Astrocyte (in vitro differentiated cells and primary cell): ENCODE measurements at places on chromosomes 2 and 18. TPM values are rescaled to one million over a fixed set of nuclear protein-coding genes. Genes with fewer than 3 reads are reported as not detected.
A peak's percentile ranks its signal among the peaks of the same experiment; 100 is the strongest.

The EHD3 gene
- total RNA-seq: 20.9 and 25.0 TPM in 2 replicates

GRCh38 chr2:8322634-8323033 lies 359.2 kb upstream of the ID2 start:
- H3K27me3 ChIP-seq: peaks cover 13% of the 10 kb centered on the region
- H3K4me1 ChIP-seq: no peaks in the 10 kb centered on the region
- no peaks in the 10 kb centered on the region for H3K36me3 ChIP-seq
- no peak for DNase-seq

DNA sequence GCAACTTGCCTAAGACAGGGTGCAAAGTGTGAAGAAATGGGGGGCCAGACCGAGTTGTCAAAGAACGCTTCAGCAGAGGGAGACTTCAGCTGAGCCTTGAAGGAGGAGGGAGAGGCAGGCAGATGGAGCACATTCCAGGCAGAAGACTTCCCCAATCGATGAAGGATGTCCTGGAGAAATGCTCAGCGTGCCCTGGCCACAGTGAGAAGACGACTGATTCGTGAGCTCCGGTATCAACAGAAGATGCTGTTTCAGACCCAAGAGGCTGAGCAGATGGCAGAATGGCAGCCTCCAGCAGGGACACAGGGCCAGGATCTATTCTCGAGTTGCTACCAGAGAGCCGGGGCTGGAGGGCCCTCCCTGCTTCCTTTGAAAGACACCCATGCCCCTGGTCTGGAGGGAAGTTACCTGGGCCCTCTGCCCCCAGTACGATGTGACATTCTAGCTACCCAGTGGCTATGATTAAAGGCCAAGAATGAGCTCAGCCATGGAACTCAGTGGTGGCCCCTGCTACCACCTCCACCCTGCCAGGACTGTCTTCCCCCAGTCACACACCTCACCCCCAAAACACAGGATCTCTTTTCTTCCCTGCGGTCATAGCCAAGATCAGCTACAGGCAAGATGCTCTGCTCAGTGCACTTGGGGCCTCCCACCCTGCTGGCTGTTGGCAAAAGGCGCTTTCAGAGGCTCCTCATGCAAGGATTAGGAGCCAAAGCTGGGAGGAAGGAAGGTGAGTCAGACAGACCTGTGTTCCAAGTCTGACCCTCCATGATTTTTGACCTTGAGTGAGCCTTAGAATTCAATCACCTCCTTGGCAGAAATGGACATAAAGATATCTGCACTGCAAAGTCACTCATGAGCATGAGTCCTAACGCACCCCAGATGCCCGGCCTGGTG lies 84.3 kb downstream of the TFCP2L1 start:
- DNase-seq: no peak
- peaks cover 10% of the 10 kb centered on the region for H3K4me1 ChIP-seq
- no peak overlapping the region for H3K27ac ChIP-seq
- H3K36me3 ChIP-seq: no peaks in the 10 kb centered on the region
- H3K27me3 ChIP-seq: no peaks in the 10 kb centered on the region
- no peak overlapping the region for H3K4me3 ChIP-seq

GRCh38 chr2:69917852-69918251 lies 2.9 kb downstream of the MXD1 start:
- DNase-seq: peak; percentile 86
- H3K36me3 ChIP-seq: no peaks in the 10 kb centered on the region
- H3K4me3 ChIP-seq: no peak overlapping the region
- no peaks in the 10 kb centered on the region for H3K27me3 ChIP-seq
- H3K4me1 ChIP-seq: peaks cover 19% of the 10 kb centered on the region

- H3K27me3 ChIP-seq: no peaks in the 10 kb centered on the region
- no peaks in the 10 kb centered on the region for H3K36me3 ChIP-seq
- DNase-seq: peak; percentile 54
- H3K4me3 ChIP-seq: no peak overlapping the region
- peak overlapping the region; percentile 77 for H3K27ac ChIP-seq
These were observed 26.1 kb upstream of the SLC38A11 start for GRCh38 chr2:164981217-164981990.

DNA sequence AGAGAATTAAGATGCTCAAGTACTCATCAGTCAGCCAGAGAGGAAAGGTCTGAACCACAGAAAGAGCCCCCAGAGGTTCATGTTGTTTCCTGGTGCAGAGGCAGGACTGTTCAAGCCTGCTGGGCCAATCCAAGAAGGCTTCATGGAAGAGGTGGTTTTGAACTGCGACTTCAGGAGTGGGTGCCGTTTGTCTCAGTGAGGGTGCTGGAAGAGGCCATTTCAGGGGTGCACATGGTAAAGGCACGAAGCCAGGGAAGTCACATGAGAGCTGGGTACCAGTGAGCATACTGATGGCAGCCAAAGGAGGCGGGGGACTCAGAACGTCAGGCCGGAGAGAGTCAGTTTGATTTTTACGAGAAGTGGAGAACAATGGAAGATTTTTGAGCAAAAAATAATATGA lies 55.5 kb downstream of the EMILIN2 start:
- H3K27me3 ChIP-seq: no peaks in the 10 kb centered on the region
- no peak overlapping the region for H3K27ac ChIP-seq
- H3K36me3 ChIP-seq: no peaks in the 10 kb centered on the region
- no peak for DNase-seq

The CNDP1 gene
- 0.31 TPM in 1 of 2 replicates, not detected in the other for total RNA-seq

GRCh38 chr2:227642656-227643055 lies 23.9 kb upstream of the SCYGR5 start:
- no peaks in the 10 kb centered on the region for H3K36me3 ChIP-seq
- no peaks in the 10 kb centered on the region for H3K27me3 ChIP-seq
- H3K4me1 ChIP-seq: peaks cover 6% of the 10 kb centered on the region

DNA sequence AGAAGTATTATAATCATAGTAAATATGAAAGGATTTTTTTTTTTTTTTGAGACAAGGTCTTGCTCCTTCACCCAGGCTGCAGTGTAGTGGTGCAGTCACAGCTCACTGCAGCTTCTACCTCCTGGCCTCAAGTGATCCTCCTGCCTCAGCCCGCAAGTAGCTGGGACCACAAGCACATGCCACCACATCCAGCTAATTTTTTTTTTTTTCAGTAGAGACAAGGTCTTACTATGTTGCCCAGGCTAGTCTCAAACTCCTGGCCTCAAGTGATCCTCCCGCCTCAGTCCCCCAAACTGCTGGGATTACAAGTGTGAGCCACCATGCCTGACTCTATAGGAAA lies 301.6 kb upstream of the STON1 start:
- no peak overlapping the region for H3K4me3 ChIP-seq
- H3K27ac ChIP-seq: no peak overlapping the region
- DNase-seq: no peak
- no peaks in the 10 kb centered on the region for H3K36me3 ChIP-seq

The SERPINB13 gene
- total RNA-seq: not detected in 2 replicates

DNA sequence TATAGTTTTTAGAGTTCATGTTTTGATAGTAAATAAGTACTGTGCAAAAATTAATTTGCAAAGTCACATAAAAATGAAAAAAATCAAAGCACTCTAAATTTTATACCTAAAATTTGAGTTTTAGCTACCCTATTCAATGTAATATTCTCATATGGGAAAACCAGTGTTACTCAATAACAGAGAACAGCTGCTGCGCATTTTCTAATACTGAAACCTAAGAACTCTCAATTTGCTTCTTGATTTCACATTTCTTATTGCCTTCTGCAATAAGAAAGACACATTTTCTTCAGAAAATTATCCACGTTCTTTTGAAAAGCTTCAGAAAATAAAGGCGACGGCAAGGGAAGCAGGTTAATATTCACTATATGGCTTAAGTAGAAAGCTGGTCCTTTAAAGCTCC lies 199.1 kb upstream of the CCDC150 start:
- no peaks in the 10 kb centered on the region for H3K36me3 ChIP-seq
- H3K4me3 ChIP-seq: no peak overlapping the region
- H3K4me1 ChIP-seq: no peaks in the 10 kb centered on the region
- DNase-seq: no peak
- H3K27ac ChIP-seq: no peak overlapping the region
- no peaks in the 10 kb centered on the region for H3K27me3 ChIP-seq

The HAAO gene
- 1.1 and 1.3 TPM in 2 replicates for total RNA-seq

DNA sequence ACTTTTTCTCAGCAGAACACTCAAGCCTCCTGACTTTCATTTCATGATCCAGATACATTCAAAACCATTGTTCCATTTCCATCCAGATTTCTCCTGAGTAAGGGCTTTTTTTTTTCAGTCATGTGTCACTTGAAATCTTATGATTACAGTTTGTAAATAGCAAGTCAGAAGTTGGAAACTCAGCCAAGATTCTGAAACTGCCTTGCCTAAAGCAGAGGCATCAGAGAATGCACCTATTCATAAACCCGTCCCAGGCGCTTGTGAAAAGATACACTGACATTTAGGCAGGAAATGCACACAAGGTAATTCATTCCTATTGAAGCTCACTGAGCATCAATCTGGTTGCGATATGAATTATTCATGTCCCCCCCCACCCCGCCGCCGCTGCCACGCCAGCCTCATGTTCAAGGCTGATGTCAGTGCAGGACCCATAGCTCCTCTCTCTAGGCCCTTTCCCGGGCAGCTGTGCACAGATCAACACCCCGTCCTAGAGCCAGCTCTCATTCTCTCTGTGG lies 30.4 kb upstream of the MGAT4A start:
- DNase-seq: no peak
- H3K4me3 ChIP-seq: no peak overlapping the region
- H3K27me3 ChIP-seq: peaks cover 4% of the 10 kb centered on the region
- H3K4me1 ChIP-seq: peaks cover 6% of the 10 kb centered on the region
- no peaks in the 10 kb centered on the region for H3K36me3 ChIP-seq

GRCh38 chr18:34970106-34970505 lies 71.1 kb upstream of the MAPRE2 start:
- H3K27ac ChIP-seq: no peak overlapping the region
- no peaks in the 10 kb centered on the region for H3K36me3 ChIP-seq
- H3K4me3 ChIP-seq: no peak overlapping the region
- no peaks in the 10 kb centered on the region for H3K4me1 ChIP-seq
- H3K27me3 ChIP-seq: no peaks in the 10 kb centered on the region

DNA sequence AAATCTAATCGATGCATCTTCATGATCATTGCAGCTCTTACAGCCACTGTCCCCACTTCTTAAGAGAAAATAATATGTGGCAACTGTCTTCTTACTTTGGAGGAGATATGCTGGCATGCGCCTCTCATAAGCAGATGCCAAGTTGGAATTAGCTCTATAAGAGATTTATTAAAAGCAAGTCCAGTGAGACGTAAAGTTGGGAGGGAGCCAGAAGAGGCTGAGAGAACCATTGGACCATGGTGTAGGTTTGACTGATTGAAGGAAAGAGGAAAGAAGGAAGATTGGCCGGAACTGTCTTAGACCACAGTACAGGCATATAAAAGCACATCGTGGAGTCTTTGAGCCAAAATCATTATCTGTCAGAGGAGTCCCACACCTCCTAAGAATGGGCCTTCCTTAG lies 265.7 kb upstream of the ZC3H15 start:
- H3K4me1 ChIP-seq: no peaks in the 10 kb centered on the region
- H3K27me3 ChIP-seq: no peaks in the 10 kb centered on the region
- no peaks in the 10 kb centered on the region for H3K36me3 ChIP-seq
- no peak overlapping the region for H3K27ac ChIP-seq
- H3K4me3 ChIP-seq: no peak overlapping the region
- no peak for DNase-seq

DNA sequence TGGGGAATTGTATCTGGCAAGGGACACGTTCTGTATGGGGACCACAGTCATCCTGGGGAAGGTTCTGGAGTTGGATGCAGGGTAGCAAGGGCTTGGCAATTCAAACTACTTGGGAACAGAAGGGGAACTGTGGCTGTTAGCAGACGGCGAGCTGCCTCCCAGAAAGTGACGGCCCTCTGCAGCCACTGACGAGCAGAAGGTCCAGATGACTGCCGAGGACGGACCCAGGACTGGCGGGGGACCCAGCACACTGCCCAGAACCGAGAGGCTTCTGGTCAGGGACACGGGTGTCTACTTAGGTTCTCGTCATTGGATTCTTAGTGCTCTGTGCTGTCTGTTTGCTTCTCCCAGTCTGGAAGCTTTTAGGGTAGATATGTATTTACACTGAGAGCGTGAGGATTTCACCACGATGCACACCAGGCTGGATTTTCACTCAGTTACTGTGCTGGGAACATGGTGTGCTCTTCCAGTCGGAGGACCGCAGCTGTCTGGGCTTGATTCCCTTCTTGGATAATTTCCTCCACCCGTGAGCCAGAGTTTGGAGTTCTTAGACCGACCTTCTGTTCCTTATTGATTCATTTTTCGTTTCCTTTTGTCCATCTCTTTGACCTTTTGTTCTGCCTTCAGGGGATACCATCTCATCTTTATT lies 13.4 kb downstream of the GPR35 start:
- H3K27ac ChIP-seq: no peak overlapping the region
- DNase-seq: no peak
- H3K36me3 ChIP-seq: no peaks in the 10 kb centered on the region

- no peaks in the 10 kb centered on the region for H3K27me3 ChIP-seq
- H3K27ac ChIP-seq: no peak overlapping the region
- no peak overlapping the region for H3K4me3 ChIP-seq
- no peaks in the 10 kb centered on the region for H3K36me3 ChIP-seq
- no peaks in the 10 kb centered on the region for H3K4me1 ChIP-seq
These were observed 1568.7 kb upstream of the CELF4 start for GRCh38 chr18:39134255-39134654.

The TPO gene
- not detected in 2 replicates for total RNA-seq

DNA sequence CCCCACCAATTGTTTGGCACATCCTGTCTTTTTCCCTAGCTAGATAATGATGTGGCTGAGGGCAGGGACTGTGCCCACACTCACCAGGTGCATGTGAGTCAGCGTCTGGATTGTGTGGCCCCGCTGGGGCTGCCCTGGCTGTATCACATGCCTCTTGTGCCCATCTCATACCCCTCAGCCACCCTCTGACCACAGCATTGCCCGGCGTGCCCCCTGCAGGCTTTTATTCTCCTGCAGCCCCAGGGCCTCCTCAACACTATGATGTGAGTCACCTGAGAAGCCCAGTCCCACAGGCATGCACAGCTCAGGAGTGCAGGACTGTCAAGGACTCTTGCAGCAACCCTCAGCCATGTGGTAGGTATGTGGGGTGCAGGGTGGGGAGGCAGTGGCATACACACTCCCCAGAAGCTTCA lies 14.8 kb upstream of the STEAP3 start:
- no peaks in the 10 kb centered on the region for H3K27me3 ChIP-seq
- no peak overlapping the region for H3K27ac ChIP-seq
- no peaks in the 10 kb centered on the region for H3K36me3 ChIP-seq
- H3K4me3 ChIP-seq: no peak overlapping the region
- H3K4me1 ChIP-seq: no peaks in the 10 kb centered on the region

The WNT6 gene
- 1.3 and 2.6 TPM in 2 replicates for total RNA-seq

DNA sequence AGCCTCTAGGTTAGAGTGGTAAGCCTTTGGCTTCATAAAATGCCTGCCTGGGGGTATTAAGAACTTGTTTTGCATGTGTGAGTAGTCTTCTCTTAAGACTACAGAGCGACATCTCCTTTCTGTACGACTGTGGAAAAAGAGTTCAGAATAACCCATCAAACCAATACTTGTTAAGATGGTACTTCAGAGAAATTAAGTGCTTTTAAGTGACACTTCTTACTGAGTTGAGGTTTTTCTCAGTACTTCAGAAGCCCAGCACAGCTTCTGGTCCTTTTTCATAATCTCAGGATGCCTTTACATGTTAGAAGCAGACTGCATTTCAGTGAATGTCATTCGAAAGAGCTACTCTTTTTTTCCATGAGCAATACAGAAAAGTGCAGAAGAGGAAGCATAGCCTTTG lies 10.8 kb downstream of the XRCC5 start:
- peaks cover 75% of the 10 kb centered on the region for H3K36me3 ChIP-seq
- DNase-seq: no peak
- no peaks in the 10 kb centered on the region for H3K27me3 ChIP-seq
- H3K4me1 ChIP-seq: peaks cover 17% of the 10 kb centered on the region
- H3K27ac ChIP-seq: no peak overlapping the region
